Activated CD8-positive, alpha-beta memory T cell treated with anti-CD3 and anti-CD28 coated beads, Interleukin-2, amount 10 ng/mL, durations not matched to agents 7 days and 5 days (primary cell): ENCODE measurements at places on chromosomes 1 and 21.

DNA sequence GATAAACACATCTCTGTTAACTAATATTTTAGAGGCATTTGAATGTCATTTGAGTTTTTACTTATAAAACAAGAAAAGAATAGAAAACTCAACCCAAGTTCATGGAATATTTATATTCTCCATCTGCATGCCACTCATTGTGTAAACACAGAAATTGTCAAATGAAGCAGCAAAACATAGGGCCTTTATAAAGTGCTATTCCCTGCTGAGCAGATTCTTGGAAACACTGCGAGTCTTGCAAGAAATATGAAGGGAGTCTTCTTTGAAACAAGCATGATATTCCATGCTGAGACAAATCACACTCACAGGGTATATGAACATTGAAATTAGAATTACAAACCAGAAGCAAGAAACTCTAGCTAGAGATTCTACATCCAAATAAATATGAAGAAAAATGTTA is 655.8 kb downstream of the BRINP3 start:
- DNase-seq: no peak

GRCh38 chr1:7707527-7707926 is 63.6 kb upstream of the VAMP3 start:
- DNase-seq: no peak

GRCh38 chr21:26140926-26141325 is 29.6 kb downstream of the APP start:
- DNase-seq: no peak

- DNase-seq: no peak
Observed at GRCh38 chr1:183632114-183632513, 3.5 kb downstream of the ARPC5 start.

- DNase-seq: no peak
Observed at GRCh38 chr1:218946147-218946546, 227.5 kb upstream of the LYPLAL1 start.

GRCh38 chr1:153081736-153082135 is 10.3 kb upstream of the SPRR2B start:
- DNase-seq: no peak

- peak; percentile 35 for DNase-seq
Observed at GRCh38 chr21:46181953-46182547, 2.2 kb downstream of the SPATC1L start.
